NCI-H187 (cell line): ENCODE measurements at places on chromosomes 13 and 19.

DNA sequence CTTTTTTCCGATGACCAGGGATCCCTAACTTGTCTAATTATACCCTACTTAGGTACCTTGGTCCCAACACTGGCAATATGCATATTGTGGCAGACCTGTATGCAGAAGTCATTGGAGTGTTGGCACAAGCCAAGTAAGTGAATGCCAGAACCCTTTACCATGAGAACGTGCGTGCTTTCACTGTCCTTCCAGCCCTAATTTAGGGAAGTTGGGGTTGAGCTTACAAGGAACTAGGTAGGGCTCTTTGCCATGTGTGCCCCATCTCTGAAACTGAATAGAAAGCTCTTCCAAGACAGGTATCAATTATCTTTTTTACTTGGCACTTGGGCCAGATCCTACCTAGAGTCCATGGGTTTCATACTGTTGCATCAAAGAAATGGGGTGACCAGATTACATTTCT is 93.2 kb downstream of the FRY start:
- no peak for DNase-seq

DNA sequence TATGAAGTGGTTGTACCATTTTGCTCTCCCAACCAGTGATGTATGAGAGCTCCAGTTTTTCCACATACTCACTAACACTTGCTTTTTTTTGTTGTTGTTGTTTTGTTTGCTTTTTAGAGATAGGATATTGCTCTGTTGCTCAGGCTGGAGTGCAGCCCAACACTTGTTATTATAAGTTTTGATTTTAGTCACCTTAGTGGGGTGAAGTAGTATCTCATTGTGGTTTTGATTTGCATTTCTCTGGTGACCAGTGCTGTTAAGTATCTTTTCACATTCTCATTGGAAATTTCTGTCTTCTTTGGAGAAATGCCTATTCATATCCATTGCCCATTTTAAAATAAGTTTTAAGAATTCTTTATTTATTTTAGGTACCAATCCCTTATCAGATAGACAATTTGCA is 31.3 kb downstream of the CYP4F22 start:
- no peak for DNase-seq

- DNase-seq: no peak
Observed at GRCh38 chr19:14577264-14577663, 5.4 kb upstream of the NDUFB7 start.

DNA sequence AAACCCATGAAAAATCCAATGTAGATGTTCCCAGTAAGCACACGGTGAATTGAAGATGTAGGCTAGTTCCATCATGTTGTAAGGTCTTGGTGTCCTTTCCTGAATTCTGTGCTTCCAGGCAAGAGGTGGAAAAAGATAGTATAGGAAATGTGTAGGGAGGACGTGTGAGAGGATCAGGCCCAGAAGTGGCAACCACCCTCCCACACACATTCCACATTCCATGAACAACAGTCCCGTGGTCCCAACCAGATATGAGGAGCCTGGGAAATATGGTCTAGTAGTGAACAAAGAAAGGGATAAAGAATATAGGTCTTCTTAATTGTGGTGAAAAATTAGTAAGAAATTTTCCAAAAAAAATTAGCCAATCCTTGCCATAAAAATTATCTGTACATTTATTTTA is 1254.2 kb upstream of the SLC10A2 start:
- DNase-seq: no peak

DNA sequence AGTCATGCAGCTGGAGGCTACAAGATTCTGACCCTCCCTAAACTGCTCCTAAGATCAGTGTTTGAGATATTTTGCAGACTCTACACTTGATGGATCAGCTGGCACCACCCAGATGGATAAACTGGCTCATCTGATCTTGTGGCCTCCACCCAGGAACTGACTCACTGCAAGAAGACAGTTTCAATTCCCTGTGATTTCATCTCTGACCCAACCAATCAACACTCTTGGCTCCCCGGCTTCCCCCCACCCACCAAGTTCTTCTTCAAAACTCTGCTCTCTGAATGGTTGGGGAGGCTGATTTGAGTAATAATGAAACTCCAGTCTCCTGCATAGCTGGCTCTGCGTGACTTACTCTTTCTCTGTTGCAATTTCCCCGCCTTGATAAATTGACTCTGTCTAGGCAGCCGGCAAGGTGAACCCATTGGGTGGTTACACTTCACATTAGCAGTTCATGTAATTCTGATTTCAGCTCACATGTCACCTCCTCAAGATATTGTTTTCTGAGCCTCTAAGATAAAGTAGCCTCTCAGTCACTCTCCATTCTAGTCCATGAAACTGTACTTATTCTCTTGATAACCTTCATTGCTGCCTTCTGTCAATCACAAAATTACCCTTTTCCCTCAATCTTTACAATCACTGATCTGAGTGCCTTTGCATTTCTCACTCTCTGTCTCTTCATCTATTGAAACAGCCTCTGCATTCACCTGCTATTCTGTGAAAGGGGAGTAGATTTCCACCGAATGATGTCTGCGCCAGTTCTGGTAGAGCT is 9.9 kb upstream of the FPR3 start:
- no peak for DNase-seq

DNA sequence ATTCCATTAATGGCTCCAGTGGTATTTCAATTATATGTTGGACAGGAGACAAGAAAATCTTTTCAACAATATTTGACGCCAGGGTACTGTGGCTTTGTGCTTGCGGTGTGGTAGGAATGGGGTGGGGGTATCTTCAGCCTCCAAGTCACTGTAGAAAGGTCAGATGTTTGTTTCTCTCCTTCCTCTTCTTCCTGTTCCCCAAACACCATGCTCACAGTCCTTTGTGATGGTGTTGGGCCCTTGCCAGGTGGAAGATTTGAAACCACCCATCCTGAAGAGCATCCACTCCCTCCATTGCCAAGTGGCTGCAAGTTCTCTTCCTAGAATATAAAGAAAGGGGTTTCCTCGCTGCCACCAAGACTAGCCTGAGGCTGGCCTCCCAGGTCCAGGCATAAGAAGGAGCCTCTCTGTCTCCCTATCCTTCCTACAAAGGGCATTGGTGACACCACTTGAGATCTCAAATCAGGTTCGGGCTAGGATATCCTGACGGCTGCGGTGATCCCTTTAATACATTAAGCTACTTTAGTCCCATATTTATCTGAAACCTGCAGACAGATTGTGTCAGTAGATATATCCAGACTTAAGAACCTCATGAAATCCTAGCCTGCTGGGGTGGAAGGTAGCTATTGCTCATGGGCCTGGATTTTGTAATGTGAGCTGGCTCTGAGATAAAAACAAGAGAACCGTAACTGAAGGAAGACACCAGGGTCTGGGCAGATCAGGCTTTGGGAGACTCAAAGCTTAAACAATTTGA is 64.3 kb upstream of the SIAH3 start:
- no peak for DNase-seq

GRCh38 chr19:3304871-3305423 is 61.4 kb upstream of the NFIC start:
- DNase-seq: peak; percentile 39

DNA sequence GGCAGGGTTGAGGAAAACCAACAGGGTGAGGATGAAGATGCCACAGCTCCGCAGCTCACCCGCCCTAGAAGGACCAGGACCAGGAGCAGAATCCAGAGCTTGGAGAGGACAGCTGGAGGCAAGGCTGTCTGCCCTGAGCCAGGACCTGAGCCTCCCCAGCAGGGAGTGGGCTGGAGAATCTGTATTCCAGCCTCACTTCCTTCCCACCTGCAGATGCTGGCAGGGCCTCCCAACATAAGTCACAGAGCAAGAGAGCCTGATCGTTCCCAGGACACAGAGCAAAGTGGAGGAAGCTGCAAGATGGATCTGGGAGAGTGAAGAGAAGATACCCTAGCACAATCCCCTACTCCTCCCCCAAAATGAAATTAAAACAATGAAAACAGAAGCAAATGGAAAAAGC is 61.7 kb upstream of the WASF3 start:
- DNase-seq: no peak

DNA sequence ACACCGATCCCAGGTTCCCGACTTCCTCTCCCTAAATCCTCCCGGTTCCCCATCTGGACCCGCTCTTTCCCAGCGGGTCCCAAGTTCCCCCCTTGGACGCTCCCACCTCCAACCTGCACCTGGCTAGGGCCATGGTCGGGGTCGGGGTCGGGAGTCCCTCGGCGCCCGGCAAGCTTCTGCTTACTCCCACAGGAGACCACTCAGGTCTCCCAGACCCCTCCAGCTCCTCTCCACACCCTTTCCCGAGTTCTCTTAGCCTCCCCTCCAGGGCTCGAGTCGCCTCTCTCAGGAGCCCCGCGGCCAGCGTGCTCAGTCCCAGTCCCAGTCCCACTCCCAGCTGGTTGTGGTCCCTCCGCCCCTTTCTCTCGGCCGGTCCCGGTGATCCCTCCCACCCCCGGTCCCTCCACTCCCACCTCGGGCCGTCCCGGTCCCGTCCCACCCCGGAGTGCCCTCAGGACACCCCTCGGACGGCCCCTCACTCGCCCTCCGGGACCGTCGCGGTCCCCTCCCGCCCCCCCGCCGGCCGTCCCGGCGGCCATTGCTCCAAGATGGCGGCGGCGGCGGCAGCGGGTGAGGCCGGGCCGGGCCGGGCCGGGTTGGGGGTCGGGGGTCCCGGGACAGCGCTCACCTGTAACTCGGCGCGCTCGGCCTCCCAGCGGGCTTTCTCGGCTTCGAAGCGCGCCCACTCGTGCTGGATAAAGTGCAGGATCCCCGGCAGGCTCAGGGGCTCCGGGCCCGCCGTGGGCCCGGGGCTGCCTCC is at the start of gene FKRP:
TSS of gene FKRP (plus strand) at position 537 of the 760 bp plus-strand sequence. CDS start 9,394 bp downstream, outside the sequence.
- no peak for DNase-seq

- DNase-seq: no peak
Observed at GRCh38 chr19:30222992-30223865, 149.0 kb upstream of the ZNF536 start.

- DNase-seq: no peak
Observed at GRCh38 chr13:45541806-45542205, 73.7 kb downstream of the ERICH6B start.

DNA sequence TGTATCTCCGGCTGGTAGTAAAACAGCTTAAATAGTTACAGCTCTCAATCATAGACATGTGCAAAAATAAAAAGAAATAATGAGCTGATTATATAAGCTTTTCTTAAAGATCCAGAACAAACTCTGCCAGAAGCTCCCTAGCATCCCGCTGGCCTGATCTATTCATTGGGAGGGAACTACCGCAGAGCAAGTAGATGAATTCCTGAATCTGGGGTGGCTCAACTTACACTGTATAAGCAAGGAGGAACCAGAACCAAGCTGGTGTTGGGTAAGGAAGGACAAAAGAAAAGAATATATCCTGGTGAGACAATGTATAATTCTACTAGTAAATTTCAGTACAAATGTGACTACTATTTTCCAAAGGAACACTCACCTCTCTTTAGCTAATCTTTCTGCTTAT is 1122.2 kb downstream of the OLFM4 start:
- DNase-seq: no peak

DNA sequence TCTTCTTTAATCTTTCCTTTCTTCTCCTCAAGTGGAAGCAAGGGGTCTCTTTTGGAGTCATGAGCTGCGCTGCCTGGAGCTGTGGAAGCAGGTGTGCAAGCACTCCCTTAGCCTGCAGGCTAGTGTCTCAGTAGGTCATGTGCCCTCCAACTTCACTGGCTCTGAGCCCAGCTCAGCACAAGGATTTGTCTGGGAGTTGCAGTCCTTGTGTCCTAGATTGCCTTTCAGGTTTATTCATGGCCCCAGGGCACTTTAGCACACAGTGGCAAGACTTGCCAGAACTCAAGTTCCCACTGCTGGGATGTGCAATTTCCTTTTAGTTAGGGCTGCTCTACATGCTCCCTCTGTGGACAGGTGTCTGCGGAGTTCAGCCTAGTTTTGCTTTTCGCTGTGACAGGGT is 211.7 kb downstream of the LIG4 start:
- DNase-seq: no peak

DNA sequence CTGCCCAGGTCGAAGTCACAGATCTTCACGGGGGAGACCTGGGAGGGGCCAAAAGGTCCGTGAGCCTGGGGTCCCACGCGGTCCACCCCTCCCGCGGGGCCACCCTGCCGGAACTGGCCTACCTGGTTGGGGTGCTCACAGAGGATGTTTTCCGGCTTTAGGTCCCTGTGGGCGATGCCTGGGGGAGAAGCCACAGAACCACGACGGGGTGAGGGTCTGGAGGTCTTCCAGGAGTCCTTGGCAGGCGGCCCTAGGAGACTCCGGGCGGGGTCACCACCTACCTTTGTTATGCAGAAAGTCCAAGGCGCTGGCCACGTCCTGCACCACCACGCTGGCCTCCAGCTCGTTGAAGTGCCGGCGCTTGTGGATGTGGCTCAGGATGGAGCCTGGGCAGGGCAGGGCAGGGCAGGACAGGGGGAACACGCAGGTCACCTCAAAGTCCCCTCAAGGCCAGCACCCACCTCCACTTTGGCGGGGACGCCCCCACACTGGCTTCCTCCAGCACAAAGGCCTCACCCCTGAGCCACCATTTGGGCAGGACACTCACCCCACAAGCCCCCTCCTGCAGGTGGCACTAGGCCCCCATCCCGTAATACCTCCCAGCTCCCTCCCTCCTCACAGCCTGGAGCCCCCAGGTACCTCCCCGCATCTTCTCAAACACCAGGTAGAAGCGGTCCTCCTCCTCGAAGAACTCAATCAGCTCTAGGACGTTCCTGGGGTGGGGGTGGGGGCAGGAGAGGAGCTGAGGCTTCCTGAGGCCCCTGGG is 8.4 kb downstream of the MKNK2 start:
- no peak for DNase-seq

- DNase-seq: no peak
Observed at GRCh38 chr13:65985612-65986011, 1244.5 kb downstream of the PCDH9 start.

DNA sequence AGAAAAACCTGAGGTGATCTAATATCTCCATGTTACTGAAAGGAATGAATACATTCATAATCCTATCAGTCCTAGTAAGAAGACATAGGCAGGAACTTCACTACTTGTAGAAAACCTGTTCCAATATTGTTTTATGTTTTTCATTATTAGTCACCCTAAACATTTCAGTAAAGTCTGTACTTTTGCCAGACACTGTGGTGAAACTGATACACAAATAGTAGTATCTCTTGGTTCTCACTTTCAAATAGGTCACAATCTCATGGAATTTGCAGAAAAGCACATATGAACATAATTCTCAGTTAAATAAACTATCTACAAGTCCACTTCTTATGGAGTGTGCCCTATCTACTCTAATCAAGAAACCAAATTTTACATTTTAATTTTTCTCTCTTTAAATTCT is 88.3 kb upstream of the PCDH9 start:
- DNase-seq: no peak

DNA sequence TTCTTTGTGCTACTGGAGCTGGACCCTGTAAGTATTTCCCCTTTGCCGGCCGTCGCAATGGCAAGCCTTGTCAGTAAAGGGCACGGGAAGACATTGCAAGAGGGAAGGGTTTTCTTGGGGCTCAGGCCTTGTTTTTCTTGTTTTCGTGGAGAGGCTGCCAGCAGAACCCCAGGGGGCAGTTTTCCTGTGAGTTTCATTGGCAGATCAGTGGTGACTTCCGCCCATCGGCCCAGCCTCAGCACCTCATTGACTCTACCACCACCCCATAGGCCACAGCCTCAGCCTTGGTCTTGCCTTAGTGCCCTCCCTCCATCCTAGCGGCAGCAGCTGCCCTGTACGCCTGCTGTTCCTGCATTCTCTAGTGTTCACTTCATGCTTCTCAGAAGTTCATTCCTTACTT is 61.5 kb downstream of the GJA3 start:
- no peak for DNase-seq
